AG04449 (cell line): ENCODE measurements at places on chromosomes 1 and 21.

DNA sequence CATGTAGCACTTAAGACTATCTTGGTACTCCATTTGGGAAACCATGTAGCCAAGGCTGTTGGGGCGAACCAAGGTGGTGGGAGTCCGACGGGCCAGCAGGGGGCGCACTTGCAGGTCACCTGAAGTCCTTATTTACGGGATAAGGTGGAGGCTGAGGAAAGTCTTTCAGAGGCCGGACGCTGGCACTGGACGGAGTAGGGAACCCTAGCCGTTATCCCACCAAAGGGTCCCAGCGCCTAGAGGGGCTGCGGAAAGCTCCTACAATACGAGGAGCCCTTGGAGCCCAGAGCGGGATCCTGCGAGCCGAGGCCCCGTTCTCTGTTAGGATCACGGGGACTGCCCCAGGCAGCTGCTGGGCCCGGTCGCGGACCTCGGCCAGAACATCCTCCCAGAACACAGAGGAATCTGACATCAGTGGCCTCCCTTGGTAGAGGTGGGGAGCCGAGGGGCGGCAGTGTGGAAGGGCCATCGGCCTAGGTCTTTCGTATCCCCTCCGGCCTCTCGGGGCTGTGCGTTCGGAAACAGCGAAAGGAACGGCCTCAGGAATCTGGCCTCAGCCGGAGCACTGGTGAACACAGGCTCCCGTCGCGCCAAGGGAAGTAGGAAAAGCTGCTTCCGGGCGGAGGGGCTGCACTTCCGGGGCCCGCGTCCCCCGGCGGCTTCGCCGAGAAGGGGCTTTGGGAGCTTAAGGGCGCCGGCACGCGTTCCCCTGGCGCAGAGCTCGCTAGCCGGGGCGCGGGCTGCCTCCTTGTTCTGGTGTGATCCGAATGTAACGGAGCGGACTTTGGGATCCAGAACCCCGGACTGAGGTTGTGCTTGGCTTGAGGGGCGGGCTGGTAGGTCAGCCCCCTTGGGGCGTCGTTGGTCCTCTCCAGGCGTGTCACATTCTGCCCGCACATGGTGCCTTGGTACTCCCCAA lies 29.9 kb upstream of the RPTN start:
- DNase-seq = no peak

DNA sequence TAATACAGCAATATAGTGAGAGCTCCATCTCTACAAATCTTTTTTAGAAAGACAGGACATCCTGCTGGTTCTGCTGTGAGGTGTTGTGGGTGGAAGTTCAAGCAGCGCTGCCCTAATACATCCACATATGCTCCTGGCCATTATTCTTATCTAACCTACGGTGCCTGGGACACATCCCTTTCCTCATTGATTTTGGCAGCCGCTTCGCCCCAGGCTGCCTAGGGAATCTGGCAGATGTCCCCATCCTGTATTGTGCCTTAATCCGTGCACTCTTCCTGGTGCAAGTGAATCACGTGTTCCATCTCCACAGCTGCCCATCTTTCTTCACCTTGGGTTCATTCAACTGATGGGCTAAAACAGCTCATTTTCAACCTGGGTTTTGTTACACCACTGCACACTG lies 3.1 kb upstream of the UBE2G2 start:
- DNase-seq = no peak

DNA sequence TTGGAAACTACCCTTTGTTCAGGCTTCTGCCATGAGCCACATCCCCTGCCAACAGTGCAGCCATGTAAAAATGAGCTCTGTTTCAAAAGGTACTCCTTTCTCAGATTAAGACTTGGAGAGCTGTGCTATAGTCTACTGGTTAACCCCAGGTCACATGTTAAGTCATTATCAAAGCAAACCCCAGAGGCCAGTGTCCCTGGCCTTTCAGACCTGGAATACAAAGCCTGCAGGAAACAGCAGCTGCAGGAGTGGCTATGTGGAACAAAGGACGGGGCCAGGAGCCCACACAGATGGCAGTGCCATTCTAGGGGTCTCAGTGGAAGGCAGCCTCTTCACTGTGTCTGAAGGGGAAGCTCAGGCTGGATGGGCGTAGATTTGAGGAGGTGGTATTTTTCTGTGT lies 6.7 kb downstream of the ZNF496 start:
- DNase-seq = no peak

GRCh38 chr1:74812180-74812541 lies 79.2 kb downstream of the TYW3 start:
- DNase-seq = no peak

GRCh38 chr1:41495210-41495948 lies 10.9 kb upstream of the EDN2 start:
- DNase-seq = no peak

- DNase-seq = peak; percentile 5
These were observed 182.6 kb downstream of the VAV3 start for GRCh38 chr1:107782217-107782845.

GRCh38 chr21:37582590-37582989 lies 216.0 kb downstream of the DYRK1A start:
- peak; percentile 17 for DNase-seq

DNA sequence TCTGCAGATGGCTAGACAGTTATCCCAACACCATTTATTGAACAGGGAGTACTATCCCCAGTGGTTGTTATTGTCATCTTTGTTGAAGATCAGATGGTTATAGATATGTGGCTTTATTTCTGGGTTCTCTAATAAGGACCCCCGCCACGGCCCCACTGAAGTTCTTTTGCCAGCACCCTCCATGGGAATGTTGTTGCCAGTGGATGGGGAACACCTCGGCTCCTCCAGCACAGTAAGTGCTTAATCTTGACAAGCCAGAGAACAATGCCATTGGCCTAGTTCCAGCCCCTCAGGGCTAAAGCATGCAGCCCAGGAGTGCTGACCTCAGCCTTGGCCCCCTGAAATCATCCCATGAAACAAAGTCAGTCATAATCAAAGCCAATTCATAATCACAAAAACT lies 337.6 kb downstream of the AGBL4 start:
- DNase-seq = no peak

DNA sequence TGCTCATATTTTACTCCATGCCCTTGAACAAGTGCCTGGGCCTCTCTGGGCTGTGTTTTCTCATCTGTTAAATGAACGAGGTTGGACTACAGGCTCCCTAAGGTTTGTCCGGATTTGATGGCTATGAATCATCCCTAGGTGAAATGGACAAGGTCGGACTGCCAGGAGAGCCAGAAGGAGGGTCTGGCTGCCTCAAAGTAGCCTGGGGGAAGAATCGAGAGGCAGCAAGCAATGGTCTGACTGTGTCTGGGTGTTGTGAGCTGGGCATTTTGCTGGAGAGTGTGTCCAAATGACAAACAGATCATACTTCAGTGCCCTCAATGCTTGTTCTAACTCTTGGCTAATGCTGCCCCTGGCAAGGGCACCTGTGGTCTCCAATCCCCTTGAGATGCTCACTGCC lies 730.9 kb downstream of the PTPRU start:
- no peak for DNase-seq

GRCh38 chr1:119318466-119319309 lies 49.9 kb upstream of the HAO2 start:
- no peak for DNase-seq

GRCh38 chr1:111283838-111284237 lies 6.8 kb upstream of the CHIA start:
- no peak for DNase-seq

DNA sequence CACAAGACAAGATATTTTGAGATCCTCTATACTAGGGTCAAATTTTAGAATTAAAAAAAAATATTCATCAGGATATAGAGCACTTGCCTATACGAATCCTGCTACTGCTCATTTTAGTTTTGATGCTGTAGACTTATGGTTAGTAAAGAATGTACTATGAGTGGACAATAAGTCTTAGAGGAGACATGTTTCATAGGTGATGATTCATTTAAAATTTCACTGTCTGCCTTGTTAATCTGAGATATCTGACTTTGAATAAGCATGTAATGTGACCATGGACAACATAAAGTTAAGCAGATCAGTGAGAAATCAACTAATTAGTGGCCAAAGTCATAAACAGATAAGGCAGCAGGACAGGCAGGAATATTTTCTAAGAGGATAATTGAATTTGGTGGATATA lies 106.8 kb upstream of the HP1BP3 start:
- no peak for DNase-seq

DNA sequence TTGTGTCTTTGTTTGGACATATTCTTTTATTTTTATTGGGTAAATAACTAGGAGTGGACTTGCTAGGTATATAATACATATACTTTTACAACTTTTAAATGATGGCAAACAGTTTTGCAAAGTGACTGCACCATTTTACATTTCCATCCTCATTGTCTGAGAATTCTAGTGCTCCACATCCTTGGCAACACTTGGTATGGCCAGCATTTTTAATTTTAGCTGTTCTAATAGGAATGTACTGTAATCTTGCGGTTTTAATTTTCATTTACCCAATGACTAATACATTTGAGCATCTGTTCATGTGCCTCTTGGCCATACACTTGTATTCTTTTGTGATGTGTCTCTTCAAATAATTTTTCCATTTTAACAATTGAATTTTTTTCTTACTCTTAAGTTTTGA lies 37.0 kb upstream of the ATP6V1G3 start:
- peak; percentile 79 for DNase-seq

DNA sequence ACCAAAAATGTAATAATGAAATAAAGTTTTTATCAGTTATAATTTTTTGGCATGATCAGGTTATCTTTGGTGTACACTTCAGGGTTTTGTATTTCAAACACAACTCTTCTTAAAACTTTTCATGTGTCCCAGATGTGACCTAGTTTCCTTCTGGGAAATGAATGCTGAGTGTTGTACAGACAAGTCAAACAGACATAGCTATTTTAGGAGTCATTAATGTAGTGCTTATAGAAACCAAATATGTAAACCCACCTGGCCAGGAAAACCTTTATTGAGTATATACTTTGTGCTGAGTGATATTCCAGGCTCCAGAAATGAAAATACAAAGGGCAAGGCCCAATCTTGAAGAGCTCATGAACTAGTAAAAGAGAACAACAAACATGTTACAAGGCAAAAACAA lies 25.9 kb upstream of the HOOK1 start:
- DNase-seq = no peak

DNA sequence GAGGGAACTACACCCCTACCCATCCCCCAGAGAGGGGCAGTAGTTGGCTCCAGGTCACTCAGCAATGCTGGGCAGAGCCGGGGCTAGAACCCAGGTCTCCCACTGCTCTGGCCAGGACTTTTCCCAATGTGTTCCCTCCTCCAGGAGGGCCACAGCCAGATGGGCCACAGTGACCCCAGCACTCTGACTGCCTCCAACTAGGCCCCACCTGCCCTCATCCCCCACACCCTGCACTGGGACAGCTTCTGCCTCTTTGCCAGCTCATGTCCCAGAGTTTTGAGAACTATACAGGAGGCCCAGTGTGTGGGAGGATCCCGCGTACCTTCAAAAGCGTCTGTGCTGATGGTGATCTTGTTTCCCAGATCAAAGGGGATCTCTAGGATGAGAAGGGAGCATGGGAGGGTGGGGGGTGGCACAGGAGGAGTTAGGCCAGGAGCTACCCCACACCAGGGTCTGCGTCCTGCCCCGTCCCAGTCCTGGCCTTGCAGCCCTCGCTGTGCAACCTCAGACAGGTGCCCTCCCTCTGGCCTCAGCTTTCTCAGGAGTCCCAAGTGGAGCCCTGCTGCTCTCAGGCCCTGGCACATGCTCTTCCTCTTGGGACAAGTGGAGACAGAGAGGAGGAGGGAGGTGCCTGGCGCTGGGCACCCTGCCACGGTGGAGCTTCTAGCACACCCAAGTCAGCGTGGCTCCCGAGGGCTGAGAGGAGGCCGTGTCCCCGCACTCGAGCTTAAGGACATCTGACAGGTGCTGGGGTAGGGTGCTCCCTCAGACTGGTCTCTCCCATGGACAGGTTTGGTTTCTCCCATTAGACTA lies 22.0 kb downstream of the MYOM3 start:
- DNase-seq = no peak
